SK-N-DZ (cell line): ENCODE measurements at places on chromosomes 2 and 18.

GRCh38 chr2:190649798-190650390 is 1.0 kb downstream of the NAB1 start:
- peak; percentile 30 for DNase-seq

DNA sequence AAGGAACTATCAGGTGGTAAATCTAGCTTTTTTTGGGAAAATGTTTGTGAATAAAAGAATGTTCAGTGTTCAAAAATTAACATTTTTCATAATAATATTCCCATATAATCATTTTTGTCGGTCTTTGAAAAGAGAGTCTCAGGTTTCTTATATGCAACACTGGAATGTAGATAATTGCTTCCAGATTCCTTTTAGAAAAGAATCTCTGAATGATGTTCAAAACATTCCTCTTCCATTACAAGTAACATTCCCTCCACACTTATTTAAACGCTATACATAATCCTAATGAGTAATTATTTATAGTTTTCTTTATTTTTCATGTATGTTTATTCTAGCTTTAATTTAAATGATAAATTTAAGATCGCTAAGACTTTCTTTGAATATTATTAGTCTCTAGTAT is 7.0 kb downstream of the ZSWIM2 start:
- no peak for DNase-seq

- DNase-seq = no peak
Measured at GRCh38 chr2:236250909-236251579, 13.2 kb downstream of the ASB18 start.

- DNase-seq = no peak
Measured at GRCh38 chr18:79916546-79917168, 34.8 kb downstream of the SLC66A2 start.

DNA sequence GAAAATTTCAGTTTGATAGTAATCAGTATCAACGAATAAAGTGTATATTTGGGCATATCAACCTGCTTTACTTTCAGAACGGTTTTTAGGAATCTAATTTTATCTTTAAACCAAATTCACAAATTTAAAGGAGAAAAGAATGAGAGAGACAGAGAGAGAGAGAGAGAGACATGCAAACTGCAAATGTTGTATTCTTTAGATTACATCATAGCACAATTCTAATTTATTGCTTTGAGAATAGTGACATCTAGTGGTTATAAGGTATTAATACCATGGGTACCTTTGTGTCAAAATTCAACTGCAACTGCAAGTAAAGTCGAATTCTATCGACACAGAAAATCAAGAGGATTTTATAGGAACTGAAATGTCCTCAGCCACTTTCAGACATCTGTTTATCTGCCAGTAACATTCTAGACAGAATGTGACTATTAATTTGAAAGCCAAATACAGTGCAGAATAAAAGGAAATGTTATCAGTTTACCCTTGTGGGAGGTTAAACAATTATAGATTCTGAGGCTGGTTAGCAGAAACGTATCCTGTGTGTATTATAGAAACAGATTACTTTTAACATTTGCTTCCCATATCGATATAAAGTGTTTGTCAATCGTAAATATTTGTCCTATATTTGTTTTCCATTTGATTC is 529.8 kb upstream of the VRK2 start:
- DNase-seq = peak; percentile 29

DNA sequence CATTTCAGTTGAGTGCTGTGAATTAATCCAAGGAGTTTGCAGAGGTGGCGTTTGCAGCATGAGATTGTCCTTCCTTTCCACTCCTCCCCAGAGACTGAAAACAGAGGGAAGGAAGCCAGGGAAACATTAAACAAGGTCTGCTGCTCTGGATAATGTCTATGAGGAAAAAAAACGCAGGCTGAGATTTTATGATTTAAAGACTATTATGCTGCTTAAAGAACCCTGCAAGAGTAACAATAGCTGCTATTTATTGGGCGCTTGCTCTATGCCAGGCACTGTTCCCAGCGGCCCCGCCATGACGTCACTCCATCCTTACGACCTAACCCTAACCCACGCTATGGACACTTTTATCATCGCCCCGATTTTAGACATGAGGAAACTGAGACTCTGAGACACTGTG is 222.4 kb downstream of the BCL2 start:
- DNase-seq = peak; percentile 83

DNA sequence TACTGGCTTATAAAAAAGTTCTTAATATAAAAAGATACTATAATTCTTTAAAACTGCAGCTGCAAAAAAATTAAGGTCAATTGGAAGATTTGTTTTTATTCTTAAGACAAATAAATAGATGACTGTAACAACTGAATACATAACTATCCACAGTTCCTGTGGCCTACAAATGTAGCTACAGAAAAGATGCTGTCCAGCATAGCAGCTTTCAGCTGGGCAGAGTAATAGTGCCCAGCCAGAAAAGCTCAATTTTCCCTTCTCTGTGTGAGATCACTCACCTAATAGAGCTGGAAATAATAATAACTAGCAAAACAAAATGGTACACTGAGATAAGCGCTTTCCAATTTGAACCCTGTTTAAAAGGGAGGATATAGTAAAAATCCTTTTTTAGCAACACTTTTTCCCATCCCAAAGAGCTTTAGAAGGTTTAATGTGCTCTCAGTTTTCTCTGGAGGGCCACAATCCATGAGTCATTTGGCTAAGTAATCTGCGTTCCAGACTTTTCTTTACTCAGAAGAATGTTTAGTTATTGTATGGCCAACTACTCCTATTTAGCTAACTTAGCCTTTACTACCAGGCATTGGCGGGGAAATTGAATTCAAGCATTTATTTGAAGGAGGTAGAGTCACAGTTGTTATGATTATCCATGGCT is 158.1 kb upstream of the SLC39A10 start:
- DNase-seq = no peak

GRCh38 chr2:50345701-50346591 is 686.0 kb downstream of the NRXN1 start:
- DNase-seq = peak; percentile 16

DNA sequence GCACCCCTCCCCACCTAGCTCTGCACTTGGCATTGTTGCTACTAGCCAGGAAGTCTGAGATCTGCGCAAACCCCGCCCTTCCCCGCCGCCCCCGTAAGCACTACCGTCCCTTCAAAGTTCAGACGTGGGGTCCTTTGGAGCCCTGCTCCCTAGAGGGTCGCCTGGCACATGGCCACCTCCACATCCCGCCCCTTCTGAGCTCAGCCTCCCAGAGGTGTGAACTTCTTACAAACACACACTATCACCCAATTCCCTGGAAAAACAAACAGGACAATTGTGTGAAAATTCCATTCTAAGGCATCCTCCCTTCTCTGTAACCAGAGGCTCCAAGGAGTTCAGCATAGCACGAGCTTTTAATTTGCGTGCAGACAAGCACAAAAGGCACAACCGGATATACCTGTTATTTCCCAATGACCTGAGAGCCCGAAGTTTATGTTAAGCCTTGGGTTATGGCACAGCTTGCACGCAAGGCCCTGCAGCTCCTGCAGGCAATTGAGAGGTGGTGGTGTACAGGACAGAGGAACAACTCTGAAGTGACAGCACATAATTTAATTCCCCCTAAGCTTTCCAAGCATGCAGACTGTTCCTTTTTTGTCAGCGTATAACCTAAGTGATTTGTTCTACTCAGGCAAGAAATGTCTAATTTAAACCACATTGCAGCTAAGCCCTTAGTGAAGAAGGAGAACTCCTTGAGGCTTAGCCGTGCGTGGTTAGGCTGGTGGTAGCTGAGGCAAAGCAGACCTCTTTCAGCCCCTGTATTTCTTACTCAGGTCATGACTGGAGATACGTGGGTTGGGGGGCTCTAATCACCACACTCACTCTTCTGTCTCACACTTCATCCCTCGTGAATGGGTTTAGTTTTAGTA is 20.3 kb upstream of the CYP1B1 start:
- peak; percentile 44 for DNase-seq

DNA sequence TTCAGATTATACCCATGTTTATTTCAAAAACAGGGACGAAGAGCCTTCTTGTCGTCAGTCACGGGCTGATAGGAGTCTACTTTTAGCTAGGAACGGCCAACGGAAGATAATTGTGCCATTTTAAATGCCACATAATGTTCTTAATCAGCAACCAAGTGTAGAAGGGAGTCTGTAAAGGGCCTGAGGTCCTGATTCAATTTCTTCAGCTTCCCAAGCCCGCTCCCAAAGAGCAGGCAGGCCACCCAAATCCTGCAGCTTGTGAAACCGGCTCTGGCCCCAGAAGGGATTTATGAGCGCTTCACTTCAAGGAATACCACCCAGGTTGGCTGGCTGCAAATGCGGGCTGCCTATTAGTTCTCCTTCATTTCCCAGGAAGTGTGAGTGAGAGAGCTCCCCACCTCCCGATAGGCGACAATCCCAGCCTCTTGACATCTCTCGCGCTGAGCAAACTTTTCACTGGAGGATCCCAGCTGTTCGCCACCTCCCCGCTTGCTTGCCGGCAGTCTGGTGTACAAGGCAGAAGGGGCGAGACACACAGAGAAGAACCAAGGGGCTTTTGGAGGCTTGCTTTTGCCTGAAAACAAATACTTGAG is 272.9 kb downstream of the CDH20 start:
- no peak for DNase-seq

GRCh38 chr2:176123411-176124109 is 1.0 kb downstream of the HOXD9 start:
- no peak for DNase-seq

GRCh38 chr2:98013407-98014042 is 17.8 kb upstream of the TMEM131 start:
- DNase-seq = no peak

GRCh38 chr2:74497777-74498499 is 1.5 kb downstream of the LBX2 start:
- DNase-seq = no peak

- DNase-seq = no peak
Measured at GRCh38 chr2:163601377-163601776, 134.4 kb downstream of the FIGN start.

DNA sequence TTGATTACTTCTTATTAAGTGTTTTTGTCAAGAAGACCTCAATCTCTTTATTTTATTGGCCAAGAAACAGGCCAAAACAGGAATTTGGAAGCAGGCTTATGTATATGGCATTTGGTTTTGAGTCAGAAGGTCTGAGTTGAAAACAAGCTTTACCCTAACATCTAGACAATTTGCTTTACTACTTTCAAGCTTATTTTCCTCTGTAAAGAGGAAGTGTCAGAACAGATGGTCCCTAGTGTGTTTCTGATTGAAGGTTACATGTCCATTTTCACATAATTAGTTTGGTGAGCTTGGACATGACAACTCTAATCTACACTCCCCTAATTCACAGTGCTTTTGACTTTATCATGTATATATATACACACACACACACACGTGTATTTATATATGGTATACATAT is 19.8 kb upstream of the MAP4K4 start:
- no peak for DNase-seq

- DNase-seq = no peak
Measured at GRCh38 chr18:1425679-1426078, 521.0 kb downstream of the ADCYAP1 start.

GRCh38 chr18:59610546-59611140 is 86.6 kb downstream of the CCBE1 start:
- no peak for DNase-seq

DNA sequence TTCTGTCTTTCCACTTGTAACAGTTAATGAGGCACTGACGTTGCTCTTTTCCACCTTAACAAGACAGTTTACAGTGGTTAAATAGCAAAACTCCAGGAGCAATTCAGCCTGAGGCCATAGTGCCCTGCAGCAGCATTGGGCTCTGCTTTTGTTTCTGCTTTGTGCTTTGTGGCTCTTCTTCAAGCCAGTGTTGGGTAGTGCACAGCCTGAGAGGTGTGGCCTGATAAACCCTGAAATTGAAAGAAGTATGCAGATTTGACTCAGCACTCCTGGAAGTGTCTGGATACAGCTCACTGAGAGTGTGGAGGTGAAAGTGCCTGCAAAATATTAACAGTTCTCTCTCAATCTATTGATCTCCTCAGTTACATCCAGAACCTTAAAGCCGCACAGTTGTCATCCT is 63.0 kb downstream of the STK25 start:
- DNase-seq = no peak

DNA sequence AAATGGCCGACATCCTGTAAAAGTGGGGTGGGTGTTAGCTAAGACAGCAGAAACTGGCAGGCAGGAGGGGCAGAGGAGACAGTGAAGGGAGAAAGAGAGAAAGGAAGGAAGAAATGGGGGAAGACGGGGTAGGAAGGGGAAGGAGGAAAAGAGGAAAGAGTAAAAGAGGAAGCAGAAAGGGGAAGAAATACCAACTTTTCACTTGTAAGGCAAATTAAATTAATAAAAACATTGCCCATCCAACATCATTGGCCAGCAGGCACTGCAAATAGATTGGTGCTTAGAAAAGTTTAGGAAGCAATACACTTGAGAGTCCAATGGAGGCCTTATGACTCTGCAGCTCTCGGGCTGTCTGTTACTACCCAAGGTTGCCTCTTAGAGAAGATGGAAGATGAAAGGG is 116.7 kb downstream of the TNS1 start:
- DNase-seq = no peak
